Kidney tubule cell (primary cell): ENCODE measurements at places on chromosomes 3 and 15.
A peak's percentile ranks its signal among the peaks of the same experiment; 100 is the strongest.

GRCh38 chr15:42151736-42152135 is 4.7 kb downstream of the PLA2G4F start:
- DNase-seq = no peak

DNA sequence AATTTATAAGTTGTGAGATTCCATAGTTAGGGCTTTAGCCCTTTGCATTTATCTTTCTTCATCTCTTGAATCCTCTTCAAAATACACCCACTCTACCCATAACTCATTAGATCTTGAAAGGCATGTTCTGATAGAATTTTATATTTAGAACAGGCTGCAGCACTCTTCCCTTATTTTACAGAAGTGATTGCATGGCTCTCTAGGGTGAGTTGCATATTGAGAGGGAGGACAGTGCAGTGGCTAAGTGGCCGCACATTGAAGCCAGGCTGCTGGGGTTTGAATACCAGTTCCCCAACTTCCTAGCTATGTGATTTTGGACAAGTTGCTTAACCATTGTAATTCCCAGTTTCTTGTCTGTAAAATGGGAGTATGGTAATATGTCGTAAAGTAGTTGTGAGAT is 2.5 kb downstream of the CD86 start:
- no peak for DNase-seq

DNA sequence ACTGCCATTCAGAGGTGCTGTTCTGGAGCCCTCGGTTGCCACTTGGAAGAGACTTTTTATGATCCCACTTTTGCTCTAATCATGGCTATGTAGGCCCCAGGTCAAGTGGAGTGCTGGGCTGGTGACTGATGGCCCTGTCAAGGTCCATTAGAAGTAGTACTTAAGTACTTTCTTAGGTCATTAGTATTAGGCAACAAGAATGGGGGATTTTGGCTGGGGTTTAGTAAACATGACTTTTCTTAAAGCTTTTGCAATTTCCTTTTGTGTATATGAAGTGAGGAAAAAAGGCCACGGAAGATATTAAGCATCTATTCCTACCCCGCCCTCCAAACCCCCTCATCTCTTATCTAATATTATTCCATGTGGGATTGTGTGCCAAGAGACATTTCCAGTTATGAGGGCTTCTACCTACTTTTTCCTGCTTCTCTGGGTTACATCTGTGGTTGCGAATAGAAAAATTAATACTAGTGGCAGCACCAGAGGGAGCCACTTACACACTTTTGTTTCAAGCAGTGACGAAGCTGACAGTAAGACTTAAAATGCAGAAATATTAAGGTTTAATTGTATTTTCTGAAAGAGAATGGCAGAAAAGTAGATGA is 13.9 kb downstream of the NLGN1 start:
- DNase-seq = peak; percentile 48

- no peak for DNase-seq
These were observed 261.2 kb downstream of the SHOX2 start for GRCh38 chr3:157844800-157845565.

- no peak for DNase-seq
These were observed 774.3 kb upstream of the NR2F2 start for GRCh38 chr15:95556225-95556624.

DNA sequence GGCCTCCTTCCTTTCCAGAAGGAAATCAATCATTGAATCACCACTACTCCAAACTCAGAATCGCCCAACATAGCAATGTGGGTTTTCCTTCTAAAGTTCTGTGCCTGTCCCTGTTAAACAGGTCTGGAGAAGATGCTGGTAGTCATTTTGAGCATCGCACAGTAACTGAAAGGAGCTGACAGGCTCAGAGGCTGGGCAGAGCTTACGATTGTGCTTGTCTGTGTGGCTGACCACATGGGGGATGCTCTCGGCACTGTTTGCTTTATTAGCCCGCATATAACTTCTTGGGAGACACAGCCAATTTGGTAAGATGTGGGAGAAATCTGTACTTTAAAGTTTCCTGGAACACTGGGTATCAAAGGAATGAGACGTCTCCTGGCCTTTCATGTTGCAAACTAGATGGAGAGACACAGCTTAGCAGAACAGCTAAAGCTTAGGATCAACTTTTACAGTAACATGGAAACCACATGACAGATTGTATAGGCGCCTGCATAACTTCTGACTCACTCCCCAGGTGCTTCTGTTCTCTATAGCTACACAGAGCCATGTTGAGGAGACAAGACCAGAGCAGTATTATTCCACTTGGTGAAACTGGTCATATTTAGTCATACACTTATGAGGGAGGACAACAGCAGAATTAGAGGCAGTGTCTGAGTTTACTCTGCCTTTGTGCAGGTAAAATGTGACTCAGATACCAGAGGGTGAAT is 374.1 kb downstream of the RORA start:
- DNase-seq = no peak

GRCh38 chr3:133966954-133967353 is 62.8 kb downstream of the SLCO2A1 start:
- DNase-seq = no peak

DNA sequence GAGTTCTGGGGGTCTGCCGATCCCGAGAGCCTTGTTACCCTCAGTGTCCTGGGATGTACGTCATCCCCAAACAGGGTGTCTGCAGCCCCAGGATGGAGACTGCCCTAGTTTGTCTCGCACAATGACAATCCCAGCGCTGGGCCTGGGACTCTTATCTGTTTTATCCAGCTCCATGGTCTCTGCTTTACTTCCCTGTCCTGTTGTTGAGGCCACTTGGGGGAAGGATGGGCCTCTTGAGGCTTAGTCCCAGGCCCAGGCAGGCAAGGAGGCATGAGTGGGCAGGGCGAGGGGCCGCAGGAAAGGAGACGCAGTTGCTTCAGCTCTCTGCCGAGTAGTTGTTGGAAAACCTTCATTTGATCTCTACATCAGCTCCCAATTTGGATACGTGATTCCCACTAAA is 17.4 kb downstream of the SMAD6 start:
- DNase-seq = no peak

GRCh38 chr3:15665510-15666150 is 64.1 kb downstream of the BTD start:
- peak; percentile 11 for DNase-seq

GRCh38 chr3:28901018-28901417 is 379.9 kb upstream of the RBMS3 start:
- no peak for DNase-seq

DNA sequence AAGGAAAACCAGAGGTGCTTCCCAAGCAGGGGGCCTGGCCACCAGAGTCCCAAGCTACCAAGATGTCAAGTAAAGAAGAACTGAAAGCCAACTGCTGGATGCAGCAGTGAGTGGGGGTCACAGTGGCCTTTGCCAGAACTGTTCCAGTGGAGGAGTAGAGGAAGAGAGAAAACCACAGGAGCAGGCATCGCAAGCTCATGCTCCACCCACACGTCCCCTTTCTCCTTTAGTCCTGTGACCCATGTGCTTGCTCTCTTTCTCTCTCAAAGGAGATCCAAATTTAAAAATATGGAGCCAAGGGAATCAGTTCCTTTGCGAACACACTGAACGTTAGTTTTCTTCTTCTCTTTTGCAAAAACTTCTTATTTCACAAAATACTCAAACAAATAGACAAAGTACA is 12.4 kb upstream of the ABHD2 start:
- DNase-seq = no peak

DNA sequence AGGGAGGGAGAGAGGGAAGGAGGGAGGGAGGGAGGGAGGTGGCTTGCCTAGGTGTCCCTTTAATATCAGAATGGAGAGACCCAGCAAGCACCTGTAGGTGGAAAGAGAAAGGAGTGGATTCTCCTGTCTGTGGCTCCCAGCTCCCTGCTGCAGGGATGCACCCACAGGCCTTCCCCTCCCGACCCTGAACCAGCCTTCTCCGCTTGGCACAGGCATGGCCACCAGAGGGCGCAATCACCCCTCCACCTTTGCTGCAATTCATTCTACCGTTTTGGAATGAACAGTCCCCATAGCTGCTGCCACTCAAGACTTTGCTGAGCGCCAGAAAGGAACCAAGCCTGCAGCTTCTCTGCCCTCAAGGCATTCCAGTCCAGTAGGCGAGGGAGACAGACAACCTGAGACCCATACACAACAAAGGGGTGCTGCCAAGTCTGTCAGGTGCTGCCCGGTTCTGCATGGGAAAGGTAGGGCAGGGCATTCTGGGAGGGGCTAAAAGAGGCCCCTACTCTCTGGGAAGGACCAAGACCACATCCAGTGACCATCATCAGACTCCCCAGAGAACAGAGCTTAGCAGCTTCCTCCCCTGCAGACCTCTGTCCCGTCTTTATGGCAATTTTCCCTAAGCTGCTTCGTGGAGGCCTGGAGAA is 4.9 kb downstream of the TLR9 start:
- DNase-seq = peak; percentile 74

GRCh38 chr15:73758461-73758860 is 5.3 kb upstream of the INSYN1 start:
- DNase-seq = no peak

GRCh38 chr3:106691476-106691875 is 685.8 kb upstream of the CCDC54 start:
- no peak for DNase-seq

GRCh38 chr3:8668216-8668615 is 23.6 kb upstream of the SSUH2 start:
- no peak for DNase-seq

DNA sequence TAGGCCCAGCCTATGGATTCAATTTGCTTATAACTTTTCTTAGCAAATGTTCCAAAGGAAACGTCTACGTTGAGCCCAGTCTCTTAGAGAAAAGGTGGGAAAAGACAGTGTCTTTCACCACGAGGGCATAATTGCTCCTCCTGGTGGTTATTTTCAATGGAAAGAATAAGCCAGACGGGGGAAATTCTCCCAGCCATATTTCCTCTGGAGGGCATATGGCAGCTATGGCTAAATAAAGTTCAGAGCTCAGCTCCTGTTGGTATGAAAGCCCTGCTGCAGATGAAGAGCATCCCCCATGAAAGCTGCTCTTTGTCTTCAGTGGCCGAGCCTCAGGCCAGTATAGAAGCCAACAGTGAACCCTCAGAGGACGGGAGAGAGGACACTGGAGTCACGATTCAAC is 297.9 kb downstream of the RYR3 start:
- DNase-seq = no peak

DNA sequence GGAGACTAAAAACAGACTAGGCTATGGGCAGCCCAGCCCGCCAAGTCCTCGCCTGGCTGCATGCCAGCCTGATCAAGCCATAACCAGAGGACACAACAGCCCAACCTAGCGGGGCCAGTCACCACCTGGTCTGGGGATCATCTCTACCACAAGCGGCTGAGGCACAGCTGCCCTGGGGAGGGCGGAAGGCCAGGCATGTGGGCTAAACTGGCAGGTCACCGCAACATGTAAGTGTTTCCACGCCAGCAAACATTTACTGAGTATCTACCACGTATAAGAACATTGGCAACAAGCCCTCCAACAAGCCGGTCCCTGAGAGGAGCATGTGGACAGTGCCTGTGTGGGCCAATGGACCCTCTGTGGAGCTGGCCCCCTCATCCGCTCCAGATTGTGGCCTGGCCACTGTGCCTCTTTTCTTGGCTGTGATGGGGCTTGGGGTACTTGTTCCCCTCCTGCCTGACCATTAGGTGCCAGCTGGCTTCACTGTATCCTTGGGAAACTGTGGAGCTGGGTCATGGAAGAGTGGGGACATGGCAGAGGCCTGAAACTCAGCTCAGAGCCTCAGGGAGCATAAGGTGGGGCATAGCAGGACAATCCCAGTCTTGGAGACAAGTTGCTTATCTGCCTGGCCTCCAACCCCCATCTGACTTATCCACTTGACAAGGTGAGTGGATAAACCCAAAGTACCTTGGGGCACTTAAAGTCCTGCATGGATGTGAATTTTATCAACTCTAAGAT is 9.0 kb downstream of the UBXN7 start:
- peak; percentile 47 for DNase-seq

- DNase-seq = peak; percentile 45
These were observed 54.1 kb downstream of the LEO1 start for GRCh38 chr15:51917493-51917892.

DNA sequence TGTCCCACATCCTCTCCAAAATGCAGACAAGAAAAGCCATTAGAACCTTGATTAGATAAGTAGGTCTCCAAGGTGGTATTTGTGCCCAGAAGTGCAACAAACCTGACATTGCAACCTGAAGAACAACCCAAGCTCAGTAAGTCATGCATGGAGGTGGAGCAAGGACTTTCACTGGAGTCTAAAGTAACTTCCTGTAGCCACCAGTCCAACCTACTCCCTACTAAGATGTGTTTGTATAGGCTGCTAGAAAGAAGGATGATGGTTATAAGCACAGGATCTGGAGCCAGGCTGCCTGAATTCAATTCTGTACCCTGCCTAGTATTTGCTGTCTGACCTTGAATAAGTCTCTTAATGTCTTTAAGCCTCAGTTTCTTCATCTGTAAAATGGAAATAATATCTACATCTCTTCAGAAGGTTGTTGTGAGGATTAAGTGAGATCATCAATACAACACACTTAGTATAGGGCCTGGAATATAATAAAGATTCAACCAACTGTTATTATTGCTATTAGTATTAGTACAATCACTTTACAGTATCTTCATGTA is 32.3 kb downstream of the HDC start:
- no peak for DNase-seq

- no peak for DNase-seq
These were observed 418.1 kb downstream of the OCA2 start for GRCh38 chr15:27681038-27681437.

GRCh38 chr3:149278911-149279310 is 54.5 kb downstream of the TM4SF18 start:
- no peak for DNase-seq

DNA sequence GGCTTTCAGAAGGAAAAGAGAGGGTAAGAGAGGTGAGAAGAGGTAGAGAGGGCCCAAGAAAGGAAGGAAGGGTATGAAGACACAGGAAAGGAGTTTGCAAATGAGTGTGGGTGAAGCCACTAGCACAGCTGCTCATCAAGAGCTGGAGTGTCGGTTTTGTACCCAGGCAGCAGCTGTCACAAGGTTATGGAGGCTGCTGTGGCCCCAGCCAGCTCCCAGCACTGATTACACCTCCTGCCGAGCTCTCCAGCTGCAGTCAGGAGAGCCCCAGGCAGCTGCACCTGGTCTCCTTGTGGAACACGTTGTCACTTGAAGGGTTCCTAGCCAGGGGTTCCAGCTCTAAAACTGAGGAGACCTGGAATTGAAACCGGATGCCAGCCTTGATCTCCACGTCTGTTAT is 60.4 kb upstream of the CHD2 start:
- no peak for DNase-seq

- DNase-seq = no peak
These were observed 18.4 kb upstream of the LYZL4 start for GRCh38 chr3:42428830-42429229.

- no peak for DNase-seq
These were observed 76.2 kb upstream of the PLCL2 start for GRCh38 chr3:16808393-16809107.

DNA sequence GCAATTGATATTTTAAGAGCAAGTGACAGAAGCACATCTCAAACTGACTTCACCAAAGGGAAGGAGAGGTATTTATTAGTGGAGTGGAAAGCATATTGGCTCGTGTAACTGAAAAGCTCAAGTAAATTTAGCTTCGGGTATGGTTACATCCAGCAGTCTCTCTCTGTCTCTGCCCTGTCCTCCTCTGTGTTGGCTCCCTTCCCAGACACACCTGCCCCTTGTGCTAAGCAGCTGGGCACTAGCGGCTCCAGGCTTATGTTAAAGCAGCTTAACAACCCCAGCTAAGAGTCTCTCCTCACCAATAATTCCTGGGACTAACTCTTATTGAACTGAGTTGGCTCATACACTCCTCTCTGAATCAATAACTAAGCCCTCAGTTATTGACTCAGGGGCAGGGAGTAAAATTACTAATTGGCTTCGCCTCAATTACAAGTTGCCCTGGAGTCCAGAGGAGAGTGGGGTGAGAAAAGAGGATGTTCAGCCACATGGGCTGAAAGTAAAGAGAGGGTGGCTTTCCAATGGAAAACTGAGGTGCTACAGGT is 12.8 kb upstream of the SH3BP5 start:
- no peak for DNase-seq

- DNase-seq = peak; percentile 9
These were observed 494.5 kb upstream of the PDZRN3 start for GRCh38 chr3:74119221-74119620.
